ENCODE measurements at places on chromosomes 6 and 20.

DNA sequence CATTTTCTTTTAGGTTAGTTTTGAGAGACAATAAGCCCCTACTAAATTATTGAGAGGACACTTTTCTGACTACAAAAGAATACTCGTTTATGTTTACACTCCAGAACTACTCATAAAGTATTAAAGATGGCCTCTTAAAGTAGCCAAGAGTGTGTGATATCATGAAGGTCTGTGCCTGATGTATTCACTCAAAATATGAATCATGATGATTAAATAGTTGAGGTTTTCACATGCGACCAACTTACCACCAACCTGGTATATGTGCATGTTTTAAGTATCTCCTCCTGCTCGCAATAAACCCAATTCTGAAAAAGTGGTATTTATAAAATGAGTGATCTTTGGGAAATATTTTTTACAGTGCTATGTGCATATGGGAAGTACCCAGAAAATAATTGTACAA is 43.9 kb downstream of the IL20RA start:
- no peak for DNase-seq

DNA sequence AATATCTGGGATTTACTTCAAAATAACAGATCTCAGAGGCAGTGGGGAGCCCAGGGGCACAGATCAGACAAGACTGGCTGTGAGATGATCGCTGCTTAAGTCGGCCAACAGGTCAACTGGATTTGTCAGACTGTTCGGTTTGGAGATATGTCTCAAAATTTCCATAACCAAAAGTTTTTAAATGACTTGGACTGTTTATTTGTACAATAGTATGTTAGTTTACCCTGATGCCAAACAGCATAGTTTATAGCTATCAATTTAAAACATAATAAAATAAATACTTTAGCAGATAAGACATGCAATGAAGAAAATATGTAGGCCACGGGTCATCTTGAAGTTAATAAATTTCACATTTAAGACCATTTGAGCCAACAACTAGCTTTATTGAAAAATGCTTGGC is 126.7 kb downstream of the IRF4 start:
- DNase-seq, result no peak

- peak; percentile 12 for DNase-seq
These were observed 173.1 kb upstream of the SSTR4 start for GRCh38 chr20:22861990-22862389.

- no peak for DNase-seq
These were observed 264.5 kb downstream of the CDH4 start for GRCh38 chr20:61516346-61517208.

DNA sequence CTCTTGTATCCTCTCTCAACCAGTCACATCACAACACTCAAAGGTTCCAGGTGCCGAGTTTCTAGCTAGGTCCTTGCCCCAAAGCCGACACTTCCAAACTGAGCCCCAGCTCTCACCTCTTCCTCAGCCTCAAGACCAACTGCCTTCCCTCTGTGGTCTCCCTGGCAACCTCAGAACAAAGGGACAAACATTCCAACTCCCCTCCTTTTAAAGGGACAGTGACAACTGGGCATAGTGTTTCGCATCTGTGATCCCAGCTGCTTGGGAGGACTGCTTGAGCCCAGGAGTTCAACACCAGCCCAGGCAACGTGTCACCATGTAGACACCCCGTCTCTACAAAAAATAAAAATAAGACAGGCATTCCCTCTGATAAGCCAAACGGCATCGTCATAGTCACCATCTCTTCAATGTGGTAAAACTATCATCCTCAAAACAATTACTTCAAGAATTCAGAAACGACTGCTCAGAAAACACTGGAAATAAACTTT is 11.3 kb downstream of the DIDO1 start:
- DNase-seq, result peak; percentile 66

GRCh38 chr6:35973670-35974222 is 50.7 kb downstream of the SLC26A8 start:
- peak; percentile 5 for DNase-seq

DNA sequence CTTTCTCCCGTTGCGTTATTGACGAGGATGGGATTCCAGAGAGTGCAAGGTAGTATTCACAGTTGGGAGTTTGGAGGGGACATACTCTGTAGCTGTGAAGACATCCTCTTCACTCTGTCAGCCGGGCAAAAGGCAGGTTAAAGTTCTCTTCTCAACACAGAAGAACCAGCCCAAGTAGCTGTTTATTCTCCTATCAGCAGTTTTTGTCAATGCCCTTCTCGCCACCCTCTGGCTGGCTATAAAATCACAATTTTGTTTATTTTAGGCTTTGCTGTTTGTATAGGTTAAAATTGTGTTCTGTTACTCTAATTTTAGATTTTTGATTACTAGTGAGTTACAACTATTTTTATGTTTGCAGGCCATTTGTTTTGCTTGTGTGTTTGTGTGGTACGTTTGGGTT is 37.9 kb upstream of the MAS1 start:
- peak; percentile 22 for DNase-seq

GRCh38 chr6:117870486-117871242 is 36.4 kb upstream of the SLC35F1 start:
- DNase-seq, result no peak

DNA sequence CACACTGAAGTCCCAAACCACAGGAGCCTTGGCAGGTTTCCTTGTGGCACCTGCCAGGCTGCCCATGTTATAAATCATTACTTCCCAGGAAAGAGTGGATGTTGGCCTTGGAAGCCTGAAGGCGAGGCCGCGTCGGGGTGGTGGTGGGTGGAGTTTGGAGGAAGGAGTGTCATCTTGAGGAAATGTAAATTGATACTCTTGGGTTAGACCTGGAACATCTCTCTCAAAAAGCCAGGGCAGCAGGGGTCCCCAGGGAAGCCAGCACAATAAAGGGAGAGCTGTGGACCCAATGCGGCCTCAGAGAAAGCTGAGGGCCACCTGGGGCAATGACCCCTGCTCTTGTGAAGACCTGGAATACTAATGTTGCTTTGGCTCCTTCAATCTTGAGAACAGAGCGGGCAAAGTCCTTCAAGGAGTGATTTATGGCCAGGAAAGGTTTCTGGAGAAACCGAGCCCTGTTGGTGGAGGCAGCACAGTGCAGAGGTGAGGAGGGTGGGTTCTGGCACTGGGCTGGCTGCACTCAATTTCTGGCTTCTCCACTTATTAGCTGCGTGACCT is 26.3 kb upstream of the TRAF3IP2 start:
- DNase-seq, result no peak

GRCh38 chr6:28729501-28730402 is 194.0 kb downstream of the TRIM27 start:
- no peak for DNase-seq

DNA sequence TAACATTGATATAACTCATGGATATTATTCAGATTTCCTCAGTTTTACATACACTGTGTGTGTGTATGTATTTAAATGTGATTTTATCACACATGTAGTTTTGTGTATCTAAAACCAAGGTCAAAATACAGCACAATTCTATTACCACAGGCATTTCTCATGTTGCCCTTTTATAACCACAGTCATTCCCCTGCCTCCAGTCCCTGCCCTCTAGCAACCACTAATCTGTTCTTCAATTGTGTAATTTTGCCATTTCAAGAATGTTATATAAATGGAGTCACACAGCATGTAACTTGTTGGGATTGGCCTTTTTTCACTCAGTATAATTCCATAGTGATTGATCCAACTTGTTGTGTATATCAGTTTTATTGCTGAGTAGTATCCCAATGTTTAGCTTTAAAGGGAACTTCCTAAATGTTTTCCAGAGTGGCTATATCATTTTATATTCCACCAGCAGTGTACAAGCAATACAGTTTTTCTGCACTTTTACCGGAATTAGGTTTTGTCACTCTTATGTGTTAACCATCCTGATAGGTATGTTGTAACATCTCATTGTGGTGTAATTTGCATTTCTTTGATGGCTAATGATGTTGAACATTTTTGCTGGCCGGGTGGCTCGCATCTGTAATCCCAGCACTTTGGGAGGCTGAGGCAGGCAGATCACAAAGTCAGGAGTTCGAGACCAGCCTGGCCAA is 338.2 kb downstream of the SOX4 start:
- DNase-seq, result peak; percentile 59

Data from cardiac fibroblast (primary cell).